ENCODE measurements at places on chromosomes 3 and 15. TPM values are rescaled to one million over a fixed set of nuclear protein-coding genes. Genes with fewer than 3 reads are reported as not detected.

KNG1 gene
- total RNA-seq, result not detected

GRCh38 chr3:108951820-108952501 is 1.7 kb downstream of the GUCA1C start:
- H3K27me3 ChIP-seq, result no peaks in the 10 kb centered on the region
- no peak for DNase-seq
- H3K27ac ChIP-seq, result no peak overlapping the region
- H3K4me3 ChIP-seq, result no peak overlapping the region

GLDN gene
- not detected for total RNA-seq

DNA sequence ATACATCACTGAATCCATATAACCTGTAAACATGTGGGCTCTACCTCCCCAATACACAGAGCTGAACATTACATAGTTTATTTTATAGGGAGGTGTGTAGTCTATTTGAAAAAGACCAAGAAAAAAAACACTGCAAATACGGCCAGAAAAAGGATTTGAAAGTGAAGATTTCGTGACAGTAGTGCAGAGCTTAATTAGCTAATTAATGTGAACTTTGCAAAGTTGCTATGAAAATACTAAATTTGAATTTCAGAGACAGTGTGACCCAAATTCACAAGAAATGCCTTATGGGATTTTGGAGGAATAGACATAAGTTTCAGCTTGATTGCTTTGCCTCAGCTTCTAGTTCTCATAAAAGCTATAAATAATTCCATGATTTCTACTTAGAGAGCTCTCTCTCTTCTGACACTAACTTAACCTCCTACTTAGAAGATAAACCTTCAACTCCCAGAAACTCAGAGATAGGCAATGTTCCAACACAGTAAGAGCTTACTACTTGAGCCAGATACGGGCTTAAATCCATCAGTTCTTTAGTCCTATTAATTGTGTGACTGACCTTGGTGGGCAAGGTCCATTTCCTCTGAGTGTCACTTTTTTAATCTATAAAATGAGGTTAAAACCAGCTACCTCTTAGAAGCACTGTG is 87.3 kb upstream of the THBS1 start:
- no peaks in the 10 kb centered on the region for H3K27me3 ChIP-seq
- H3K4me1 ChIP-seq, result no peaks in the 10 kb centered on the region
- no peak for DNase-seq

DNA sequence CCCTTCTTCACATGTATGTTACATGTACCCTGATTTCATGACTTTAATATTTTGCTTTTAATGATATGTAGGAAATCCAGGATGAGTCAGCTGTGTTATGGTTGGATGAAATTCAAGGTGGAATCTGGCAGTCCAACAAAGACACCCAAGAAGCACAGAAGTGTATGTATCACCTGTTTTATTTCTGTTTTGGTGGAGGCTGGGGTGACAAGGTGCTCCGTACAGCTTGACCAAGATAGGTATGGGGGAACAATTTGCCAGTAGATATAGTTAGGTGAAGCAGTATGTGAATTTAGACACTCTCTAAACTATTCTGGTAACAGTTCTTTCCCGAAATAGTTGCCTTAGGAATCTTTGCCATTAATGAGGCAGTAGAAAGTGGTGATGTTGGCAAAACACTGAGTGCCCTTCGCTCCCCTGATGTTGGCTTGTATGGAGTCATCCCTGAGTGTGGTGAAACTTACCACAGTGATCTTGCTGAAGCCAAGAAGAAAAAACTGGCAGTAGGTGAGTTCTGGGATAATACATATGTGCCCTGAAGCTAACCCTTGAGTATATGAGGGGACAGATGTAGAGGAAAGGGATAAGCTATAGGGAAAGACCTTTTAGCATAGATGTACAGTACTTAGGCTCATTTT is 63.7 kb upstream of the CRTC3 start:
- H3K27me3 ChIP-seq, result no peaks in the 10 kb centered on the region
- DNase-seq, result no peak
- no peak overlapping the region for H3K27ac ChIP-seq
- H3K4me3 ChIP-seq, result no peak overlapping the region

DNA sequence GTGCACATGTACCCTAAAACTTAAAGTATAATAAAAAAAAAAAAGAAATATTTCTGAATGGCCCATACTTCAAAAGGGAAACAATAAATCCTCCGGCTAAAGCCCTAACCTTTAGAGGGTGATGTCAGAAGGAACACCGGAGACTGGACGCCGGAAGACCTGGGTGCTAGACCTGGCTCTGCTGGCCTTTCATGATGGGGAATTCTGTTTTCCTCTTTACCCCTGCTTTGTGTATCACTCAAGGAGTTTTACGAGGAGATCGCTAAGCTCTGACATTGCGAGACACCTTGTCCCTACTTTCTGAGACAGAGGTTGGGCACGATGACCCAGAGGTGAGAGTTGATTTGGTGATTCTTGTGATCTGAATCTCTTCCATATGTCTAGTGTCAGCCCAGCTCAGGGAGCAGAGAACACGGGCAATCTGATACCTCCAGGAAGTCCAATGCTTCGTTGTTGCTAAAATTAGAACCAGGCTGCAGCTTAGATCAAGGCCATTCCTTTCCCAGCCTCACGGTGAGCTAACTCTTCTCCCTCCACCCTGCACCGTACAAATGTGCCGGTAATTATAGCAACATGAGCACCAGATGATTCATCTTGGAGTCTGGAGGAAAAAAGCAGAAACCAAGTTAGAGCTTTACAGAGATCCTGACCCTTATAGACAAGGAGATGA is 42.0 kb upstream of the CFAP161 start:
- H3K4me1 ChIP-seq, result peaks cover 7% of the 10 kb centered on the region
- H3K4me3 ChIP-seq, result no peak overlapping the region
- no peaks in the 10 kb centered on the region for H3K27me3 ChIP-seq

SLC22A13 gene
- total RNA-seq, result 0.73 TPM

CADPS gene
- total RNA-seq, result 0.58 TPM

COMMD4 gene
- total RNA-seq, result 77.6 TPM

TMC3 gene
- total RNA-seq, result not detected

- no peaks in the 10 kb centered on the region for H3K36me3 ChIP-seq
- H3K27ac ChIP-seq, result no peak overlapping the region
- no peak overlapping the region for H3K4me3 ChIP-seq
- H3K4me1 ChIP-seq, result no peaks in the 10 kb centered on the region
These were observed 502.2 kb downstream of the PYDC2 start for GRCh38 chr3:191963182-191963581.

DNA sequence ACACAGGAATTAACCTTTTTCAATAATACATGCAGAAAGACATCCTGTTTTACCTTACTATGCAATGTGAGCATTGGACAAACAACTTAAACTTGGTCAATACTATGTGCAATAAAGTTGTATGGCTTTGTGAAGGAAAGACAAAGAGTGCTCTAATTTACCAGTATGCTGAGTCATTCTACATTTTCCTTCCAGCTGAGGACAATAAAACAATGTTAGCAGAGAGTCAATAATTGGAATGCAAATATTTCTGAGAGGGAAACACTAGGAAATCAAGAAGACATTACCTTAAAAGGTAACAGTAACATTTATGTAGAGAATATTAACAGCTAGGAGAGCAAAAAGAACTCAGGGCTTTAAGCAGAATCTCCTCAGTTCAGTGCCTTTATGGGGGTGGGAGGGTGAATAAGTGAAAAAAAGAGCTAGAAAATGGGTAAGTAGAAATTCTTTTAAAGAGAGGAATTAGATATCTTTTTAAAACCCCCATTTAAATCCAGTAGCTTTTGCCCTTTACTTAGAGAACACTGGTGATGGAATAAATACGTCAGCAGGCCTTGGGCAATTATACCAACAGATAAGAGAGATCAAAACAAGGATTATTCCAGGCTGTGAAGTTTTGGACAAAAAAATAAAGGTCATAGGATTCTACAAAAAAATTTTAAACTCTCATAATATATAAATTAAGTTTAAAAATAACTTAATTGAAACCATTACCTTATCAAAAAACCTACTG is 11.6 kb upstream of the HGD start:
- no peak for DNase-seq
- no peak overlapping the region for H3K27ac ChIP-seq
- H3K4me1 ChIP-seq, result peaks cover 19% of the 10 kb centered on the region
- no peak overlapping the region for H3K4me3 ChIP-seq
- peaks cover 6% of the 10 kb centered on the region for H3K36me3 ChIP-seq

CACNA1D gene
- total RNA-seq, result 36.5 TPM

GRCh38 chr15:80142646-80143045 is 10.2 kb upstream of the FAH start:
- no peak overlapping the region for H3K27ac ChIP-seq
- H3K27me3 ChIP-seq, result no peaks in the 10 kb centered on the region
- H3K4me1 ChIP-seq, result peaks cover 1% of the 10 kb centered on the region
- no peak for DNase-seq

GRCh38 chr15:63094495-63094931 is 27.1 kb upstream of the LACTB start:
- DNase-seq, result no peak
- H3K27ac ChIP-seq, result no peak overlapping the region
- no peak overlapping the region for H3K4me3 ChIP-seq
- H3K36me3 ChIP-seq, result no peaks in the 10 kb centered on the region

DNA sequence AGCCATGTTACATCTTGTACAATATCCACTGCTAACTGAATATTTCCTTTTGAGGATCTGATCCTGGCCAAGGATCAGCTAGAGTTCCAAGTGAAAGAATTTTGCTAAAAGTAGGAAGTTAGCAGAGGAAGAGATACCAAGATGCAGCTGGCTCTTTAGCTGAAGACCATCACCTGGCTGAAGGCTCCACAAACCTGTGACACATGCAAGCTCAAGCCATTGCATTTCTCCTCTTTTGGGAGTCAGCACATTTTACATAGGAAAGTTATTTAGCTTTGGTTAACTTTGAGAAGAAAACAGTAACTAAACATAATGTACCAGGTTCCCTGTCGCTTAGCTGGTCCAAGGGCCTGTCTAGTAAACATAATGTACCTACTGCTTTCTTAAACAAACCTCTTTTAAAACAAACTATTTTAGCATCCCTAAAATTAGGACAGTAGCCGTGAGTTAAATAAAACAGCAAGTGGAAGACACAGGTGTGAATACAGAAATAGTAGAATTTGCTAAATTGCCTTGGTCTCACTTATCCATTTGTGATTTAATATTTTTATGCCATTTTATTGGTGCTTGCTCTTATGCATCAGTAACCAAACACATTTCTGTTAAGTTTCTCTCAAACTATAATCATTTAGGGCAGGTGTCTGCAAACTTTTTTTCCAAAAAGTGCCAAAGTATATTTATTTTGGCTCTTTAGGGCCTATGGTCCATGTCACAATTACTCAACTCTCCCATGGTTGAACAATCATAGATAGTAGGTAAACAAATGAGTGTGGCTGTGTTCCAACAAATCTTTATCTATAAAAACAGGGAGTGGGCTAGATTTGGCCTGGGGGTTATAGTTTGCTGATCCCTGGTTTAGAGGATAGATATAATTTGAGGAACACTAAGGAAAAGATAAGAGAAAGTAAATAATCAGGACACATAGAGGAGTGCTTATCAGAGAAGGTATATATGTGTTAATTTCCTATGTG is 11.2 kb downstream of the GCSAM start:
- H3K4me1 ChIP-seq, result peaks cover 8% of the 10 kb centered on the region
- H3K4me3 ChIP-seq, result no peak overlapping the region
- peaks cover 40% of the 10 kb centered on the region for H3K36me3 ChIP-seq
- H3K27me3 ChIP-seq, result no peaks in the 10 kb centered on the region

- no peaks in the 10 kb centered on the region for H3K36me3 ChIP-seq
- H3K27me3 ChIP-seq, result no peaks in the 10 kb centered on the region
- no peak overlapping the region for H3K4me3 ChIP-seq
These were observed 225.2 kb upstream of the ICE2 start for GRCh38 chr15:60704129-60704528.

ALDH1A2 gene
- total RNA-seq, result not detected
